ENCODE measurements at places on chromosomes 13 and 19.

DNA sequence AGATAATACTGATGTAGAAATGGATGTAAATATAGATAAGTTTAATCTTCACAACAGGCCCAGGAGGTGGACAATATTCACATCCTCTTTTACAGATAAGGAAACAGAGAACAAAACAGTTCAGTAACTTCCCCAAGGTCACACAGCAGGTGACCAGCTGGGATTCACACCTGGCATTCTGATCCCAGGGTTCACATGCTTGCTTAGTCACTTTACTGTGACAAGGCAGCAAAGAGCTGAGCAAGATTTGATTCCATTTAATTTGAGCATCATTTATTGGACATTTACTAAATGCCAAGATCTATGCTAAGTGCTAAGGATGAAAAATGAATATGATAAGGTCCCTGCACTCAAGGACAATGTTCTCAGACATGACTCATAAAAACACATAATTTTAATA lies 94.1 kb upstream of the STARD13 start:
- DNase-seq, result no peak

- no peak for DNase-seq
Measured at GRCh38 chr13:111322916-111323331, 2.5 kb downstream of the TEX29 start.

DNA sequence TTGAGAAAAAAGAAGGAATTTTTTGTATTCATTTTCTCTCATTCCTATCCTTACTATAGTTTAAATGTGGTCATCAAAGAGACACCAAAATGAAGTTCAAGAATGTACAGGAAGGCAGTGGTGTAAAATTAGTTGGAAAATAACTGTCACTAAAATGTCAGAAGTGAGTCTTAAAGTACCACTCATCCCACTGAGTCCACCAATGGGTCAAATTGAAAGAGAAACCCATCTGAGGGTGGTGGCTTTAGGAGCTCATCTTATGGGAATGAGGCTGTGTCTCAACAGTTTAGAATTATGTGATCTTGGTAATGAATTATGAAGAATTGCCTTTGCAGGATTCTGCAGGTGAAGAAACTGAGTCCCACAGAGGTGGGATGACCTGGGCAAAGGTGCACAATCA lies 403.5 kb downstream of the FGF9 start:
- no peak for DNase-seq

DNA sequence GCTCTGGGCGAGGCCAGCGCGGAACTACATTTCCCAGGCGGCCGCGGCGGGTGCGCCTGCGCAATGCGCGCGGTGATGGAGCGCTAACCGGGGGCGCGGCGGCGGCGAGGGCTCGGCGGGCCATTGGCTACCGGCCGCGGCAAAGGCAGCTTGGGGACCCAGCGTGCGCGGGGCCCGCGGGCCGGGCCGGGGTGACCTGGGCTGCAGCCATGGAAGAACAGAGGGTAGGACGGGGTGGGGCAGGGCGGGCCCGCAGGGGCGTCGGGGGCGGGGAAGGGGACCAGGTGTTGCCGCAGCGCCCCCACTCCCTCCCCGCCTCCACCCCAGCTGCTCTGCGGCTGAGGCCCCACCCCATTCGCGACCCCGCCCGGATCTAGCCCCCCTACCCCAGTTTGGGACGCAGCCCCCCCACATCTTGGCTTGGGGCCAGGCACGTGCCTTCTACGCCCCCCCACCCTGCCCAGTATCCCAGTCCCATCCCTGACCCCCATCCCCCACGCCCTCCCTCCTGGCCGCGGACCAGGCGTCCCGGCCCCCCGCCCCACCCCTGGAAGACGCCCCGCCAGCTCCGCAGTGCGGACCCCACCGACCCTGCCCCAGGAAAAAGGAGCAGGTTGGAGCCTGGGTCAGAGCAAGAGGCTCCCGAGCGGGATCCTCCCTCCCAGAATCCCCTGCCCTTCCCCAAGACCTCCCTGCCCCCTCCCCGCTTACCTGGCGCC lies at the start of gene FSD1:
FSD1 (plus strand) TSS at position 61 of the 719 bp plus-strand sequence; CDS start at position 210, 149 bp downstream.
- DNase-seq, result peak; percentile 92

DNA sequence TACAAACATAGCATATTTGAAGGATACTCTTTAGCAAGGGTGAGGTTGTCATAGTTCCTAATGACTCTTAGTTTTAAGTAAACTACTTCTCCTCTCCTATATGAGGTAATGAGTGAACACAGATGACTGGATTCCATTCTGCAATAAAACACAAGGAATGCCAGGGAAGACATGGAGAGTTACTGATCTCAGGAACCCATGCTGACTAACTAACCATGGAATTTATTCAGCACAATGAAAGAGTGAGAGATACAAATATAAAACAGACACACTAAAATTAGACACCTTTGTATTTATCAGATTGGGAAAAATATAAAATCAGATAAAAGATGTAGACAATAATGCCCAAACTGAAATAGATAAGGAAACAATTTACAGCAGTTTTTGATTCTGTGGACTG lies 1525.9 kb upstream of the SLC10A2 start:
- no peak for DNase-seq

- DNase-seq, result no peak
Measured at GRCh38 chr13:48738311-48738710, 84.6 kb downstream of the CYSLTR2 start.

DNA sequence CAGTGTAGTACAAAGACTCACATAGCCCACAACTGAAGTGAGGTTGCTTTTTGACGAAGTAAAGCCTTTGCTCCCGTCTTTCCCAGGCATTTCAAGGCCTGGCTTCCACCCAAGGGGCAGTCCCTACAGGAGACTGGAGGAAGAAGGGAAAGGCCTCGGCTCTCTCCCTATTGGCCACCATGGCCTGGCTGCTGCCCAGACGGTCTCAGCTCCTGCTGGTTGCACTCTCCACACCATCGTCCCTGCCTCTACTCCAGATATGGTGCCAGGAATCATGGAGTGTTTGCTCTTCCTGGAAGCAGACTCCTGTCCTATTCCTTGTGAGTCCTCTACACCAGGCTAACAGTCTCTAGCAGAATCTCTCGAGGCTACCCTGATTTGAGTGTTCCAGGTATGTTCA lies 124.1 kb upstream of the UQCRFS1 start:
- DNase-seq, result no peak

GRCh38 chr19:2604747-2605329 lies 97.7 kb downstream of the GNG7 start:
- no peak for DNase-seq

GRCh38 chr19:28549680-28550277 lies 663.2 kb downstream of the UQCRFS1 start:
- DNase-seq, result no peak

- no peak for DNase-seq
Measured at GRCh38 chr13:110073982-110074381, 233.0 kb downstream of the COL4A1 start.

DNA sequence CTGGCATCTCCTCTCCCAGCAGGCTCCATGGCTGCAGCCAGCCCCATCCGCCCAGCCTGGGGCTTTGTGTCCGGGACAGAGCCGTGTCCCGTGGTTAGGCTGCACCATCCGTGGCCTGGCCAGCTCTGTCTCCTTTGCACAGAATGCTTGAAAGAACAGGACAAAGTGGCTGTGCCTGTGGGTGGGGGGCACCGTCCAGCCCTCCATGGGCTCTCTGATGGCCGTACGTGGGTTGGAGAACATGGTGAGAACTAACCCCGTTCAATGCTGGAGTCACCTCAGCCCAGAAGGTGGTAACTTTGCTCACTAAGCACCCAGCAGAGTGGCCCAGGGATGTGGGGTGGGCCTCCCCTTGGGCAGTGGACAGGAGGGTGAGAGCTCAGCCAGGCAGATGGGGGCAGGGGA lies 2.8 kb downstream of the RPS15 start:
- DNase-seq, result no peak

GRCh38 chr13:43229506-43229905 lies 206.1 kb downstream of the DNAJC15 start:
- DNase-seq, result no peak

DNA sequence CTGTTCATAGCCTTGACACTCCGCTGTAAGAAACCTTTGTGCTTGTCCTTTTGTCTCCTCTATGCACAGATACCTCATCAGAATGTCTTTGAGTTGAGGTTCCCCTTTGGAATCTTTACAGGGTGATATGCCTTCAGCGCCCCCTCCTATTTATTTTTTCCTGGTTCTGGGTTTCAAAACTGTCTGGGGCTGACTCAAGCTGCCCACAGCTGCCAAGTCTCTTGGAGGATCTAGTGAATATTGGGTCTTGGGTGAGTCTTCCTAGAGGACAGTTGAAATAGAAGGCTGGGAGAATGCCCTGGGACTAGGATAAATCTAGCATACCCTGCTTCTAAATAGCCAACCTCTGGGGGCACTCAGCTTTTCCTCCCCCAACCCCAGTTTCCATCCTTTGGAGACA lies 930 bp downstream of the ZNF136 start:
- peak; percentile 10 for DNase-seq

- no peak for DNase-seq
Measured at GRCh38 chr13:110746438-110746837, 32.9 kb downstream of the ING1 start.

GRCh38 chr19:58010507-58010906 lies 7.9 kb upstream of the ZNF606 start:
- DNase-seq, result no peak

GRCh38 chr13:43132257-43132656 lies 108.9 kb downstream of the DNAJC15 start:
- peak; percentile 26 for DNase-seq

DNA sequence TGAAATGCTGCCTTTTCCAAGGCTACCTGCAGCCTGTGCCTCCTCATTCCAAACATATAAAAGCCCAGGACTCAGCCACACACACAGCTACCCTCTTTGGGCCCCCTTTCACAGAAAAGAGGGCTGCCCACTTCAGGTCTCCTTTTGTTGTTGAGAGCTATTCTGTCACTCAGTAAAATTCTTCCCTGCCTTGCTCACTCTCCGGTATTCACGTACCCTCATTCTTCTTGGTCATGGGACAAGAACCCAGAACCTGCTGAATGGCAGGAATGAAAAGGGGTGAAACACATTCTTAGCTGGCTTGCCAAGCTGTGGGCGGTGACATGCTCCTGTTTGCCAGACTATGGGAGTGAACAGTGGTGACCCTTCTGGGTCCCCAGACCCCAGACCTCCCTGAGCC lies 338.0 kb upstream of the ATXN8OS start:
- DNase-seq, result no peak

DNA sequence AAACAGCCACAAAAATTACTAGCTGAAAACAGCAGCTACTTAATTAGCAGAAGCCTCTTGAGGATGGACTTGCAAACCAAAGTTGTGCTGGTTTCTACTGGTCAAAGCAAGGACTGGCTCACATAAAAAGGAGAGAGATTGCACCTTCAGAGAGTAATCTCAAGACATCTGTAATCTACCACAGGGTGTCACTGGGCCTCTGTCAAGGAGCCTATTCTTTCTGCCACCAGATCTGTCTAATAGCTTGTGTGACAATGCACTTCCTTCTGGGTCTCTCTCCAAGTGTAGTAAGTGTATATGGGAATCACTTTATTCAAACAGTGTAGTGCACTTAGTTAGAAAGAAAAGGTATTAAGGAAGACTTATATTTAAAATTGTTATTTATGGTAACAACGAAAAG lies 24.4 kb upstream of the ZNF561 start:
- DNase-seq, result no peak

- DNase-seq, result no peak
Measured at GRCh38 chr19:18229474-18229873, 3.2 kb upstream of the PDE4C start.

DNA sequence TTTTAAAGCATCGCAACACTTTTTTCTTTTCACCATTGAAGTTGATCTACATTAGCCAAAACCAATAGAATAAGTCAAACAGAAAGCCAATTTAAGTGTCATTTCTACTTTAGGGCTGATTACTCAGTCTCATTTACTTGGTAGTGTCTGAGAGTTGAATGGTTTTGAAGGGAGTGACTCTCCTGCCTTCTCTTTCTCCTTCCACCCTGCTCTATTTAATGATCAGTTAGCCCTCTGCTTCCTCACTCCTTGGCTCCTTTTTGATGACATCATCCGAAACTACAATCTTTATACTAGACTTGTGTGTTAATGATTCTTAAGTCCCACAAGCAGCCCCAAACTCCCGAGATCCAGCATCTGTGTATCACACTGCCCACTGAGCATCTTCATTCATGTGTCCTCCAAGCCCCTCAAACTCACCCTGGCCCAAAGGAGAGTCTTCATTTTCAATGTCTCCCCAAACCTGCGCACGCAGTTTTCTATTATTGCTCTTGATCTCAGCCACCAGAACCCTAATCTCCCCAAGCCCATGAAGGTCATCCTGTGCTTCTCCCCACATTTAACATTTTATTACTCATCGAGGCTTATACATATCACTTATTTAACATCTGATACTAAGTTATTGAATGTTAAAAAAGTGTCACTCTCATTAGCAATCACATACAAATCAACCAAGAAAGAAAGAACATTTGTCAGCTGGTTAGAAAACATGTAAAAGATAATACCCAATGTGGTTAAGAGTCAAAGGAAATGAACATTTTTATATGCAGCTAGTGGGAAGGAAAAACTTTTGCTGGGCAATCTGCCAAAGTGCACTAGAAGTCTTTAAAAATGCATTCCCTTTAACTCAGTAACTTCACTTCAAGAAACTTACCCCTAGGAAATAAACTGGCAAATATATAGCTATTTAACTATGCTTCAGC lies 32.2 kb upstream of the ARGLU1 start:
- DNase-seq, result no peak

- DNase-seq, result peak; percentile 39
Measured at GRCh38 chr19:9981406-9982260, 28.7 kb downstream of the COL5A3 start.

- DNase-seq, result no peak
Measured at GRCh38 chr13:72109863-72110262, 242.9 kb upstream of the DACH1 start.

- DNase-seq, result peak; percentile 54
Measured at GRCh38 chr13:100573121-100573520, 15.5 kb downstream of the GGACT start.

DNA sequence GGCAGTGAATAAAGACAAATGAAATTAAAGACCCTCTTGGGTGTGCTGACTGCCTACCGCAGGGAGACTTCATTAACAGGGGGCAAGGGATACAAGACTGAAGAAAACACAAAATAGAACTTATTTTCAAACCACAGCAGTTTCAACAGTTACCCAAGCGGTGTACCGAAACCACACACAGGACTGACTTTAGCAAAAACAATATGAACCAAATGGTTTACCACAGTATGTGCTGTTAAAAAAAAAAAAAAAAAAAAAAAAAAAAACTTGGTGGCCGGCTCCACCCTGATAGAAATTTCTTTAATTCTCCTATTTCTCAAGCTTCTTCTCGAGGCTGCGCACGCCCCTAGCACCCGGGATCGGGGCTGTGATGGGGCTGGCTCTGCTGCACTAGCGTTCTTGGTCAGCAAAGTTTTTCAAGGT lies 42.6 kb downstream of the KLF2 start:
- no peak for DNase-seq

GRCh38 chr13:40402931-40403431 lies 263.5 kb downstream of the FOXO1 start:
- peak; percentile 73 for DNase-seq

DNA sequence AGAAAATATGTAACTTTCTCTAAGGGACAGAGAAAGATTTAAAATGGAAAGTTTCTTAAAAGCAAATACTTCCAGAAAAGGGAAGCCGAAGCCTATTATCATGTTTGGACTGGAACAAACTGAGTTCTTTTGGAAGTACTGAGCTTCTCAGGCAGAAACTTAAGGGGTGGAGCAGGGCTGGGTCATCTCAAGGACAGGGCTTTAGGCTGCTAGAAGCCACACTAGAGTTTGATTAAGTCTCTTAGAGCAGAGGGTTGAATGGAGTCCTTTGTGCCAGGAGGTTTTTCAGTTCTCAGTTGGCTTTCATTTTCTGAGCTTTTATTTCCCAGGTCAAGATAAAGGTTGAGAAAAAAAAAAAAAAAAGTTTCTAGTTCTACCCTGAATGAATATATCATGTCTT lies 432.7 kb downstream of the SLITRK5 start:
- peak; percentile 45 for DNase-seq

- DNase-seq, result peak; percentile 5
Measured at GRCh38 chr19:21022996-21023395, 2.5 kb downstream of the ZNF430 start.

- DNase-seq, result no peak
Measured at GRCh38 chr19:18862976-18863842, 31.4 kb downstream of the UPF1 start.

Data from COLO829 (cell line).